Suppressor macrophage treated with lipopolysaccharide for 1 hour (primary cell): ENCODE measurements at places on chromosomes 6 and 20.
A peak's percentile ranks its signal among the peaks of the same experiment; 100 is the strongest.

- no peak for DNase-seq
These were observed 169.8 kb upstream of the PROKR2 start for GRCh38 chr20:5486377-5487054.

GRCh38 chr20:35319192-35319870, 27.1 kb upstream of the FAM83C start:
- no peak for DNase-seq

DNA sequence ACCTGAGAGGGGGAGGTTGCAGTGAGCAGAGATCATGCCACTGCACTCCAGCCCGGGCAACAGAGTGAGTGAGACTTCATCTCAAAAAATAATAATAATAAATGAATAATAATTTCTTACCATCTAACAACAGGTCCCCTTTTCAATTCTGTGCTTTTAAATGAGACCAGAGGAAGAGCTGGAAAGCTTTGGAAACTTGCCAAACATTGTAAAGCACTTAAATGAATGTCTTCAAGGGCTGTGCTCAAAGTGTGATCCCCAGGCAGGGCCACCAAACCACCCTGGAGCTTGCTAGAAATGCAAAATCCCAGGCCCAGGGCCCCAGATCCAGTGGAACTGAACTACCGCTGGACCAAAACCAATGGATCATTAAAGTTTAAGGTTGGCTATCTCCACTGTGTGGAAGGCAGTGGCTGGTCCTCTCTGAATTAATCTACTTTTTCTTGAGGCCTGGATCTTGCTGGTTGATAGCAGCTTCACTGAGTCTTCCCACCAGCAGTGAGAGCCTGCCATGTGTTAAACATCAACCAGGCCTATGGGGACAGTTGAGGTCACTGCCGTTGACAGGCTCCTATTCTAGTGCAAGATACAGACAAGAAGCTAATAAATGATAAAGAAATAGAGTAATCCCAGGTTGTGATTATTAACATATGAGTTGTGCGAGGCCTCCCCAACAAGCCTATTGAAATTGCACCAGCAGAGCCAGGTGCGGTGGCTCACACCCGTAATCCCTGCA, 23.7 kb upstream of the TFAP2C start:
- no peak for DNase-seq

DNA sequence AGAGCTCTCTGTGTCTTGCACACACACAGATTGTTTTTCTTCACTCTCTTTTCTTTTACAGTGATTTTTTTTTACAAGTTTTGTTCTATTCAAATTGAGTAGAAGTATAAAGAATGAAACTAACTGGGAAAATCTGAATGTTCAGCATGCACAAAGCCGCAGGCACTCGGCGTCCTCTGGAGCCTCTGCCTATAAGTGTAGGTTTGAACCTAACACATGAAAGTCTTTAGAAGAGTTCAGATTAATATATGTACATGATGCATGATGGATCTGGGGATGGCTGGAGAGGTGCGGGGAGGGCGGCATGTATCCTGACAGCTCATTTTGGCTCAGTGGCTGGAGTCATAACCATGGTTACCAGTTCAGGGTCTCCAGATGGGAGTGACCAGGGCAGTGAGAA, 301.1 kb upstream of the CDH4 start:
- DNase-seq: no peak

DNA sequence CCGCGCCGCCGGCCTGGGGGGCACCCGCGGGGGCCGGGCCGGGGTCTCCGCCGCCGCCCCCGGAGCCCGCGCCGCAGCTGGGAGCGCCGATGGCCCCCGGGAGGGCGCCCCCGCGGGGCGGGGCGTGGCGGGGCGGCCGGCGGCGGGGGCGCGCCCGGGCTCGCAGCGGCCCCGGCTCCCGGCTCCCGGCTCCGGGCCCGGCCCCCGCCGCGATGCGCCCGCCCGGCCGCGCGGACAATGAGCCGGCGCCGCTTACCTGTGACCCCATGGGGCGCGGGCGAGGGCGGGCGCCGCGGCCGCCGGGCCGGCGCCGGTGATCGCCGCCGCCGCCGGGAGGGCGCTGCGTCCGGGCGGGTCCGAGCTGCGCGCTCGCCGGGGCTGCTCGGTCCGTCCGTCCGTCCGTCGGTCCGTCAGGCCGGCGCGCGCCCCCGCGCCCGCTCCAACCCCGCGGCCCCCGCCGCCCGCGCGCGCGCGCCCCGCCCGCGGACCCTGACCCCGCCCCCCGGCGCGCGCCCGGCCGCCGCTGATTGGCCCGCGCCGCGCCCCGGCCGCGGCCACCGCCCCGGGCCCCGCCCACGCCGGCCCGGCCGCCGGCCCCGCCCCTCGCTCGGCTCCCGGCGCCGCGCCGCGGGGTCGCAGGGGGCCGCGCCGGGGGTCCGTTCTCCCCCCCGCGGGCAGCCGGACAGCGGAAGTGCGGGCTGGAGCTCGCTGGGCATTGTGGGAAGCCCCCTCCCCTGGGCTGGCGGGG, at the start of gene ZBTB46:
Gene ZBTB46, minus strand, starts transcription at position 424 of the 748 bp plus-strand sequence. CDS start 40,507 bp downstream, outside the sequence.
- peak; percentile 97 for DNase-seq

DNA sequence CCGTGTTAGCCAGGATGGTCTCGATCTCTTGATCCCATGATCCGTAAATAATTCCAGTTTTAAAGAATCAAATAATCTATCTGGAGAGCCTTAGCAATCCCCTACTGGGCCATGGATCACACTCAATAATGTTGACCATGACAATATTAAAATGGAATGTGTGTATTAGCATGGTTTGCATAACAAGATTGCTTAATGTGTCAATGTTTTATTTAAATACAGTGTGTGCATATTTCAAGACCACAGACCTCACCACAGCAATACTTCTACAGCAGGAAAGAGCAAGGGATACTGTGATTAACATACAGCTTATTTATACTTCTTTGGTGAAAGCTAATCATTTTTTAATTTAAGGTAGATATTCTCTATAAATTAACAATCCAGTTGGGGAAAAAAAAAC, 470.4 kb downstream of the TFAP2B start:
- DNase-seq: no peak
